ENCODE measurements at places on chromosomes 13 and 19.

GRCh38 chr13:43072394-43072793 lies 49.0 kb downstream of the DNAJC15 start:
- DNase-seq, result no peak

- DNase-seq, result no peak
Measured at GRCh38 chr13:36212789-36213188, 1.6 kb downstream of the SOHLH2 start.

DNA sequence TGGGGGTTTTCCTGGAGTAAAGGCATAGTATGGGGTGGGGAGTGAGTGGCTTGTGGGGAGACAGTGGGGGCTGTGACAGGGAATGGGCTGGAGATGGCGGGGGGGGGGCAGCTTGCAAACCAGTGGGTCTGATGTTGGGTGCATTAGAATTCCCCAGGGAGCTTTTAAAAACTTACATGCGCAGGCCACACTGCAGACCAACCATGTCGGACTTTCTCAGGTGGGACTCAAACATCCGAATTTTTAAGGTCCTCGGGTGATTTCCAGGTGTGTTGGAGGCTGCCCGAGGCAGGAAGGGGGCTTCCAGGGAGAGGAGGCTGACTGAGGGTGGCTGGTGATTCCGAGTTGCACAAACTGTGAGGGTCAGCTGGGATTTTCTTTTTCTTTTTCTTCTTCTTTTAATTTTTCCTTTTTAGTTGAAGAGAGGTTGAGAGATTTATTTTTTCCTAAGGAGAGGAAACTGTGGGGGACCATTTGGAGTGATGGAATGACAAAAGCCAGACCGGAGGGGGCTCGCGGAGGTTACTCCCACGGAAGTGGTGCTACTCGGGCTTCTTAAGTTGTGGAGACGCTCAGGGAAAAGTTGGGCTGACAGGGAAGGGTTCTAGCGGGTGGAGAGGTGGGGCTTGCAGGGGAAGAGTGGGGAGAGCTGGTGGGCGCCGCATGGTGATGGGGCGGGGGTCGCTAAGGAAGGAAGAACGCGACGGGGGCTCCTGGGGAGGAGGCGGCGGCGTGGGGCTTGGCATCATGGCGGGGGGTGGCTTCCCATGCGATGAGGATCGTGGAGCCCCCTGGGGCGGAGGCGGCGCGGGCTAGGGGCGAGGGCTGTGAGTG lies 997 bp upstream of the CACNG8 start:
- no peak for DNase-seq

GRCh38 chr13:111216166-111216960 lies 101.3 kb downstream of the ARHGEF7 start:
- no peak for DNase-seq

- DNase-seq, result no peak
Measured at GRCh38 chr19:6873708-6874431, 13.5 kb upstream of the ADGRE1 start.

- no peak for DNase-seq
Measured at GRCh38 chr19:14746886-14747285, 31.5 kb downstream of the ADGRE2 start.

DNA sequence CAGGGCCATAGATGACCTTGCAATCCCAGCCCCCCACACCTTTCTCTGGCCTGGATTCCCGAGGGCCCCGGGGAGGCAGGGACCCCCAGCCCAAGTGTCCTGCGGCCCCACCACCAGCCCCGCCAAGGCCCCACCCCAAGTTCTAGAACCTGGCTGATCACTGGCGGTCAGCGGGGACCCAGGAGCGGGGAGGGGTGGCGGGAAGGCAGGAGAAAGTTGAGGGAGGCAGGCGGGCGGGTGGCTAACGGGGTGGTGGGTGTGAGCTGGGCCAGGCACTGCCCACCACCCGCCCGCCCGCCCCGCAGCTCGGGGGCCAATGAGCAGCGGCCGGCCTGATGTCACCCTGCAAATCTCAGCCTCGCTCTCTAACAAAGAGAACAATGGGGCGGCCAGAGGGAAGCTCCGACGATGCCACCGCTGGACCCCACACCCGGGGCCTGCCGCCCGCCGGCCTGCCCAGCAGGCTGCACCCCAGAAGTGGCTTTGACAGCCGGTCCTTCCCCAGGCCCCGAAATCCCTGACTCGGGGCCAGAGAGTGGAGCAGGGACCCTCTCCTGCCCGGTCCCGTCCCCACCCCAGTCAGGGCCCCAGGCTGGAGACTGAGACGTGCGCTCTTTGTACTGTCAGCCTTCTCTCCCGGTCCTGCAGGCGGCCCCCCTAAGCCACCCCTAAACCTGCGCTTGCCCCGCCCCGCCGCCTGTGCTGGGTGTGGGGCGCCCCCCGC lies 1.6 kb downstream of the MEX3D start:
- DNase-seq, result no peak

DNA sequence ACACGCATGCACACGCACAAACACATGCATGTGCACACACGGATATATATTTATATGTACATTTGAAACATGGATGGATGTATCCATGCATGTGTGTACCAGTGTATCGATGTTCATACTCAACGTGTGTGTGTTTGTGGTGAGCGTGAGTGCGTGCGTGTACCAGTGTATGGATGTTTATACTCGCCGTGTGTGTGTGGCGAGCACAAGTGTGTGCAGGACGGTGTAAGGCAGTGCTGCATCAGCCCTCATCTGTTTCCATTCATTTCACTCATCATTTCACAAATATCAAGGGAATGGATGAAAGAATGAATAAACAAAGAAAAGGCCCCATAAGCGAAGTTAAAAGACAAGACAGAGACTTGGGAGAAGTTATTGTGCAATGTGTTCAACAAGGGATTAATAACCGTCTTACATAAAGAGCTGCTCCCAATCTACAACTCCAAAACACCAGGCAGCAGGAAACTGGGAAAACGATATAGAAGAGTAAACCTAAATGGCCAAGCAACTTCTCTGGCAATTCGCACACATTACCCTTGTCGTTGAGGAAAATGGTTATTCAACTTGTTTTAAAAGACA lies 21.7 kb upstream of the MIER2 start:
- no peak for DNase-seq

GRCh38 chr19:18194554-18195238 lies 1.7 kb downstream of the MPV17L2 start:
- DNase-seq, result no peak

DNA sequence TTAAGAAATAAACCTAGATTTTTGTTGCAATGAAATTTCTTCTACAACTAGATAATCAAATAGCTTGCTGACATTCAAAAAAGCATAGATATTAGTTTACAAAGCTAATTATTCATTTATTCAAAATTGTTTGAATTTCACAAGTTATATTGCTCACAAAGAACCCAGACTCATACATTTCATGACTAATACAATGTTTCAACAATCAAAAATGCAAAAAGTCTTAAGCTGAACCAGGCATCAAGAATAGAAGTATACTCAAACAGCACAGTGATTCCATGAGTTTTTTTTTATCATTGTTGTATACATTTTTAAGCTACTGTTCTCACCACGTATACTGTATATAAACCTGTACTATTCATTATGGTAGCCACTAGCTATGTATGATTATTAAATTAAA lies 51.0 kb downstream of the DIAPH3 start:
- no peak for DNase-seq

DNA sequence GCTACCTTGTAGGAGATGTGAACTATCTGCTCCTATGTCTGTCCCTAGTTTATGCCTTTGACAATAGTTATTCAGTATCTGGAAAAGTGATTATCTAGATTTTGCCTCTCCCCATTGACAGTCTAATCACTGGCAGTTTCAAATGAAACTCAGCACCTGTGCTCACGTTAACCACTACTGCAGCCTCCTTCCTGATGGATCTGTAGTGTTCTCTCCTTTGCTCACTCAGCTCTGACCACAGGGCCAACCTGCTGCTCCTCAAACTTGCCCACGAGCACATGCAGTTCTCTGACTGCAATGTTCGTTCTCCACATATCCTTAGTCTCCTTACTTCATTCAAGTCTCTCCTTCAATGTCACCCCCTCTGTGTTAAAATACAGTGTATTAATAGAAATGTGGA lies 230.1 kb downstream of the NHLRC3 start:
- no peak for DNase-seq

- DNase-seq, result no peak
Measured at GRCh38 chr13:113874579-113875428, 10.9 kb upstream of the GAS6 start.

- DNase-seq, result no peak
Measured at GRCh38 chr13:72295153-72295552, 428.1 kb upstream of the DACH1 start.

- no peak for DNase-seq
Measured at GRCh38 chr13:26247011-26247410, 6.9 kb upstream of the CDK8 start.

- no peak for DNase-seq
Measured at GRCh38 chr13:91270031-91270430, 77.5 kb upstream of the MIR17HG start.

- DNase-seq, result no peak
Measured at GRCh38 chr13:26377038-26377437, 123.1 kb downstream of the CDK8 start.

GRCh38 chr19:55169136-55169535 lies 2.7 kb upstream of the DNAAF3 start:
- no peak for DNase-seq

GRCh38 chr19:55626350-55626749 lies 2.0 kb upstream of the ZNF784 start:
- no peak for DNase-seq

DNA sequence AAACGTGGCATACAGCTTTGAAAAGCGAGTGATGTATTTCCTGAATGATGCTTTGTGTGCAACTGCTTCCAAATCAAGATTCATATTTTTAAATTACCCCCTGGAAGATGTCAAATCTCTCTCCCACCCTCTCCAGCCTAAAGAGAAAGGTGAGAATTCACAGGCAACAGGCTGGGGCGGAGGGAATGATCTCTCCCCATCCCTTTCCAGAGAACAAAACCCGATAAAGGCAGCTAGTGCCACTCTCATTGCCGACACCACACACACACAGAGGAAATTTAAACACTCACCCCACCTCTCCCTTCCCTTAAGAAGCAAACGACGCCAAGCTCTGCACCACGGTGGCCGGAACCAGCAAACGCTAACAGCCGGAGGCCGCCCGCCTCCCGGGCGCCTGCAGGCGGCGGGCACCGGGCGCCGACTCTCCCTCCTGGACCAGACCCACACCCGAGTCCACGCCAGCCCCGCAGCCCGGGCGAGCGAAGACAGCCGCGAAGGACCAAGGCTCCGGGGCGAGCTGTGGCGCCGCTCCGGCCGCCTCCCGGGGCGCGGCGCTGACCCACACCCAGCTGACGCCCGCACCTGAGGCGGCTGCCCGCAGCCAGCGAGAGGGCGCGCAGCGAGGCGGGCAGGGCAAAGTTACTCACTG lies 477 bp downstream of the LNX2 start:
- DNase-seq, result no peak

Measured in GM18507 (cell line).